ENCODE measurements at places on chromosomes 7 and 10. TPM values are rescaled to one million over a fixed set of nuclear protein-coding genes. Genes with fewer than 3 reads are reported as not detected.

SPDYE1 gene
- total RNA-seq: not detected

ZNF853 gene
- 6.6 TPM for total RNA-seq

CYP2C19 gene
- 0.44 TPM for total RNA-seq

FAM241B gene
- 3.6 TPM for total RNA-seq

GFRA1 gene
- total RNA-seq: 1.7 TPM

CYP3A7 gene
- total RNA-seq: 0.20 TPM

GHITM gene
- total RNA-seq: 55.7 TPM

MYH16 gene
- not detected for total RNA-seq

PTPN20 gene
- total RNA-seq: 3.4 TPM

GIMAP6 gene
- total RNA-seq: 4.5 TPM

FGFBP3 gene
- total RNA-seq: 0.91 TPM

PYROXD2 gene
- 3.5 TPM for total RNA-seq

PLEKHS1 gene
- total RNA-seq: 10.1 TPM

WNT8B gene
- total RNA-seq: 0.59 TPM

SNX10 gene
- total RNA-seq: 2.9 TPM

CFAP58 gene
- 0.34 TPM for total RNA-seq

LIPF gene
- total RNA-seq: not detected

CALHM2 gene
- total RNA-seq: 5.3 TPM

FEZF1 gene
- total RNA-seq: not detected

DNA sequence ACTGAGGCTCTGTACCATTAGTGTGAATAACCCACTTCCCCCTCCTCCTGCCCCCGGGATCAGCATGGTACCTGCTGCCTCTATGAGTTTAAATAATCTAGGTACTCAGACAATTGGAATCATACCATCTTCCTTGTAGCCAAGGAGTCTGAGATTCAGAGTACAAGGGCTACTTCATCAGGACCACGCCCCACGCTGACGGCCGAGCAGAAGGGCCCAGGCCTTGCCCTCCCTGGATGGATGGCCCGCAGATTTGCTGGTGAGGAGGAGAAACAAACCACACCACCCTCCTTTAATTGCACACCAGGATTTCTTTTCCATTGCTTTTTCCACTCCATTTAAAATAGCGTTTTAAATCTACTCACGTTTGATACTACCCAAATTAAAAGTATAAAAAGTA, 649.9 kb upstream of the ADARB2 start:
- DNase-seq: no peak

GRCh38 chr10:77428691-77429395, 208.8 kb downstream of the KCNMA1 start:
- DNase-seq: no peak

- peak; percentile 24 for DNase-seq
These were observed 111.4 kb upstream of the CACUL1 start for GRCh38 chr10:118865998-118866693.

GRCh38 chr7:85641331-85641730, 454.5 kb upstream of the SEMA3D start:
- no peak for DNase-seq

- no peak for DNase-seq
These were observed 19.2 kb upstream of the NCAPG2 start for GRCh38 chr7:158723714-158724385.

DNA sequence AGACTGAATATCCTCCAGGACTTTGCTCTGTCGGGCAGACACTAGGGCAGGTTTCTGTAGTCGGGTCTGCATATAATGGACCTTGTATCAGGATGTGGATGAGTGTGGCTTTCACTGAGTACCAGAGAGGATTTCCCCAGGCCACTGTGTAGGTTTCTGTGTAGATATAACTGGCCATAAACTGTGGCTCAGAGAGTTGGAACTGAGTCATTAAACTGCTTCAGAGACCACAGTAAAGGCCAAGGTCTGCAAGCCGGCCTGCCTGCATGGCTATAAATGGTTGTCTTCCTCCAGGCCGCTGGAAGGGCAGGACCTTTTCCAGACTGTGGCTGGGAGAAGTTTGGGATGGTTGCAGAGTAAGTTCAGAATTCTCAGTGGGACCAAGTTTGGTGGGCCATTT, 16.9 kb downstream of the ZNF92 start:
- DNase-seq: no peak

GRCh38 chr10:11684717-11685645, 57.2 kb upstream of the ECHDC3 start:
- no peak for DNase-seq

GRCh38 chr7:30652698-30653641, 29.3 kb downstream of the CRHR2 start:
- no peak for DNase-seq

DNA sequence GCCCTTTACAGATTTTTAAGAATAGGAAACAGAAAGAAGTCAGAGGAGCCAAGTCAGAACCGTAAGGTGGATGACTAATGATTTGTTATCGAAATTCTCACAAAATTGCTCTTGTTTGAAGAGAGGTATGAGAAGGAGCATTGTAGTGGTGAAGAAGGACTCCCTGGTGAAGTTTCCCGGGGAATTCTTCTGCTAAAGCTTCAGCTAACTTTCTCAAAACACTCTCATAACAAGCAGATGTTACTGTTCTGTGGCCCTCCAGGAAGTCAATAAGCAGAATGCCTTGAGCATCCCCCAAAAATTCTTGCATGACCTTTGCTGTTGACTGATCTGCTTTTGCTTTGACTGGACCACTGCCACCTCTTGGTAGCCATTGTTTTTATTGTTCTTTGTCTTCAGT, 152.9 kb downstream of the HGF start:
- no peak for DNase-seq

DNA sequence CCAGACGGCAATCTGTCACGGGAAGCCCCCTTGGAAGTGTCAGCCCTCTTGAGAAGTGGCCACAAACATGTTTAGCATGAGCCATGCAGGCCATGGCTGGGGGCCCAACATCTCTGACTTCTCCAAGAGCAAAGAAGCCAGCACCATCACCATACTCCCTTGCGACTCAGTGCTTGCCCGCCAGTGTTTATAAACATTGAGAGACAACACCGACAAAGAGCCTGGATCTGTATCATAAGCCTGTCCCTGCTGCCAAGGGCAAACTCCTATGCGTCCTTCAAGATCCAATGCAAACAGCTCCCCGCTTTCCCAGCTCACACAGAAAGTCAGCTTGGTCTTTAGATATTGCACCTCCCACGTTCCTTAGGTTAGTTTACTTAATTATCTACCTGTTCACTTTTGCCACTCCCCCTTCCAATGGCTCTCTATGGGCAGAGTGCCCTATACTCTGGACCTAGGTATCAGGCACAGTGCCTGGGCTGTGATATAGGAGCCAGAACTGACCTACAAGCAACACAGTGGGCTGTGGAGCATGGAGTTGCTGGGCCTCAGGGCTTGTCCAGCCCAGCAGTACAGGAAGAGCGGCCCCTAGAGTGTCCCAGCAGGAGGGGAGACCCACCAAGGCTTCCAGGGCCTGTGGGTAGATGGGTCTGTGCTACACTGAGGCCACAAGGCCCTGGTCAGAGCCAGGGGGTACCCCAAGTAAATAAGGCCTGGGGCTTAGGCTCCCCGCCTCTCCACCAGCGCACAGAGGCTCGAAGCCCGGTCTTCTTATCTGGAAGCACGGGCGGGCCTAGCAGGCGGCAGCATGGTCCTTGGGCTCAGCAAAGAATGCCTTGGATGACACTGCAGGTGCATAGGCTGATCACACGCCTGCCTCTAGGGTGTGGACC, 37.7 kb downstream of the CAMK2B start:
- peak; percentile 49 for DNase-seq

GRCh38 chr7:121279060-121279620, 49.7 kb upstream of the WNT16 start:
- DNase-seq: no peak

DNA sequence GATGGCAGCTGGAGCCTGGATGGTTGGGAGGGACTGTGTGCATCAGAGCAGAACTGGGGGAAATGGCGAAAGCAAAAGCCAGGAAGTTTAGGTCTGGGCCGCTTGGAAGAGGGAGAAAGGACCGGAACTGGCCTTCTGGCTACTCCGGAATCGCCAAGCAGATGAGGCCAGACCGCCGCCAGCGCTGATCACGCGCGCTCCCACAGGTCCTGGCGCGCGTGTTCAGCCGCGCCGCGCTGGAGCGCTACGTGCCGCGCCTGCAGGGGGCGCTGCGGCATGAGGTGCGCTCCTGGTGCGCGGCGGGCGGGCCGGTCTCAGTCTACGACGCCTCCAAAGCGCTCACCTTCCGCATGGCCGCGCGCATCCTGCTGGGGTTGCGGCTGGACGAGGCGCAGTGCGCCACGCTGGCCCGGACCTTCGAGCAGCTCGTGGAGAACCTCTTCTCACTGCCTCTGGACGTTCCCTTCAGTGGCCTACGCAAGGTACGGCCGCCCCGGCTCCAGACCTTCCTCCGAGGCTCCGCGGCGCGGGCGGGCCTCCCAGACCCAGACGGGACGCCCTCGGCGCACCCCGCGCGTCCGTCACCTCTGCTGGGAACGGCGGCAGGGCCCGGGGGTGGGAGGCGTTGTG, 2.0 kb downstream of the CYP26C1 start:
- no peak for DNase-seq

GRCh38 chr10:109934958-109935793, 11.9 kb upstream of the XPNPEP1 start:
- DNase-seq: peak; percentile 74

DNA sequence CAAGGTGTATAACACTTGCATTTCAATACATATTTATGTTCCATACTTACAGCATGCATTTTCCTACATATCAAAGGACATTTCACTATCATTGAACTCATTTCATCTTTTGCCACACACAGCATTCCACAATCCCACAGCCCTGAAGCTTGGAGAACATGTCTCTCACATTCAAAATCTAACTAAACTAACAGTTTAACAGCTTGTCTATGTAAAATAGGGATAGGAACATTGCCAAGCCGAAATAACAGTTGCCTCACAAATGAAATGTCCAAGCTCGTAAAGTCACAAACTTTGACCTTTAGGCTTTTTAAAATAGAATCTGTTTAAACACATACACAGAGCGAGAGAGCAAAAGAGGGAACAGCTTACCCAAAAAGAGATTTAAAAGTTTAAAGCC, 65.3 kb downstream of the HGF start:
- no peak for DNase-seq

DNA sequence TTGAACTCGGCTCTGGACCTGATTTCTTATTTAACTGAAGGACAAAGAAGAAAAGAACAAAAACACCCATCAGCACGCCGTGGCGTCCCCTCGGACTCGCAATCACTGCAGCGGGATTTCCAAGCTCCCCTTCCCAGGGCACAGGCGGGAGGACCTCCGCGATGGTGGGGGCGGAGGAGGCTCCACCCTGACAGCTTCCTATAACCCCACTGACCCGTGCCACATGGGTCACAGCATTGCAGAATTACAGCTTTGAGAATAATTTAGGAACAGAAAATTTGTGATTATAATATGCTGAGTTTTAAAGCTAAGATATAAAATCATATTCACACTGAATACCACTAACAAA, 129.7 kb upstream of the SEC61G start:
- no peak for DNase-seq

- no peak for DNase-seq
These were observed 1489.6 kb downstream of the REEP3 start for GRCh38 chr10:65010845-65011244.

GRCh38 chr7:150945853-150946420, 32.2 kb downstream of the KCNH2 start:
- no peak for DNase-seq

DNA sequence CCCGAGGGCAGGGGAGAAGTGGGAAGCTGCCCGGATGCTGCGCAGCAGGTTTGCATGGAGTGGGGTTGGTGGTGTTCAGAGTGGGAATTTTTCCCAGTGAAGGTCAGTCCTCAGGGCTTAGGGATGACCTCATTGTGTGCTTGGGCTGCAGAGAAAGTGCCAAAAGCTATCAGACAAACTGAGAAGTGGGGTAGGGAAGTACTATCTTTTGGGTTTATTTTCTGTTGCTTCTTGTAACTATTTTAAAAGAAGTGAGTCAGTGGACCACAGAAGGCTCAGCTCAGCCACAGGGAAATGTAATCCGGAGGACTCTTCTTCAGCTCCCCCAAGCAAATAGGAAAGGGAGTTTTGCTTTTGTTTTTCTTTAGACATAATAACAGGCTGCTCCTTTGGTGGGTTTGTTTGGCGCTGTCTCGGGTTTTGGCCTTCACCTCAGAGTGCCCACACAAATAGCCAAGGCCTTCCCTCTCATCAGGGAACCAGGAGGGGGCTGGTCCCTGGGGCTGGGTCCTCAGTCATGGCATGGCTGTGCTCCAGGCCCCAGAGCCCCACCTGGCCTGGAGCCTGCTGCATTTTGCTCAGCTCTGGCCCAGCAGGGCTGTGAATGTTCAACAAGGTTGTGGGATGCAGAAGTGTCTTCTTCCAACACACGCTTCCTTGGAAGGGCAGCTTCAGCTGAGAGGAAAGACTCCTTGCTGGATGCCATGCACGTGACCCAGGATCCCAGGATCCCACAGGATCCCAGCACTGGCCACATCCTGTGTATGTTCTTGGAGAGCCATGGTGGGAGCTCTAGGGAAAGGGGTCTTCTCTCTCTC, 5.4 kb upstream of the FAM170B start:
- no peak for DNase-seq

- DNase-seq: no peak
These were observed 3.2 kb upstream of the ZNF775 start for GRCh38 chr7:150375662-150376521.

- DNase-seq: no peak
These were observed 531.7 kb downstream of the ETV1 start for GRCh38 chr7:13457790-13458189.

GRCh38 chr10:13831711-13832141, 245.0 kb downstream of the PRPF18 start:
- DNase-seq: no peak

DNA sequence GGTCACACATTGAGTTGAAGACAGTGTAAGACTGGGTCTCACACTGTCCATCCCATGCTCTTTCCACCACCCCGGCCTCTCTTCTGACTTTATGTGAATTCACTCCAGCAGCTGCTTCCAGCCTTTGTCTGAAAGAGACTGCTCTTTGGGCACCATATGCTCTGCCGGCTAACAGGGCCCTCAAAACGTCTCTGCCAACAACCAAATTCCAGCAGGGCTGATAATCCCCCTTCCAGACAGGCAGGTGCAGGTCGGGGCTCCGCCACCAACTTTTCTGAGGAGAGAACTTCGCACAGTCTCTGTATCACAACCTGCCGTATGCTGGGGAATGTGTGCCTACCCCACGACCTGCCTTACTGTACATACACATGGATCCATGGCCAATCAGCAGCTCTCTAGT, 64.3 kb downstream of the PLXNA4 start:
- no peak for DNase-seq

Measured in pancreas (tissue), 10 donors.